Central memory CD4-positive, alpha-beta T cell (primary cell): ENCODE measurements at places on chromosomes 2 and 18.

DNA sequence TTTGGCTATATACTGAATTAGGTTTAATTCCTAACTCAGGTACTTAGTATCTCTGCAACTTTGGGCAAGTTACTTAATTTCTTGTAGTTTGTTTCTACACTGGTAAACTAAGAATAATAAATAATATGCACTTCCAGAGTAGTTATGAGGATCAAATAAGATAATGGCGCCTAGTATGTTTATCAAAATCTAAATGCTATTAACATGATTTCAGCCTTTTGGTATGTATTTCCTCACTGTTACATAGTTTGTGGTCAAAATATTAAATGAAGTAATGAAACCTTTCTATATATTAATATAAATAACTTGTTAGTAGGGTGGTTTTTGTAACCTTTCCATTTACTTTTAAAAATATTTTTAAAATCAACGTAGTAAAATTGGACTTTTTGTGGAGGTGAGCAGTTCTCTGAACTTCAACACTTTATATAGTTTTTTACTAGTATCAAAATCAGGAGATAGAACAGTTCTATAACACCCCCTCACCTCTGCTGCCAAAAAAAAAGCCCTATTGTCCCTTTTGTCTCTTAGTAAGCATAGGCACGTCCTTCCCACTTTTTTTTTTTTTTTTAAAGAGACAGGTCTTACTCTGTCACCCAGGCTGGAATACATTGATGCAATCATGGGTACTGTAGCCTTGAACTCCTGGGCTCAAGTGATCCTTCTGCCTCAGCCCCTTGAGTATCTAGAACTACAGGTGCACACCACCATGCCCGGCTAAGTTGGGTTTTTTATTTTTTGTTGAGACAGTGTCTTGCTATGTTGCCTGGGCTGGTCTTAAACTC is 44.8 kb downstream of the RAB3GAP1 start:
- no peak for DNase-seq

DNA sequence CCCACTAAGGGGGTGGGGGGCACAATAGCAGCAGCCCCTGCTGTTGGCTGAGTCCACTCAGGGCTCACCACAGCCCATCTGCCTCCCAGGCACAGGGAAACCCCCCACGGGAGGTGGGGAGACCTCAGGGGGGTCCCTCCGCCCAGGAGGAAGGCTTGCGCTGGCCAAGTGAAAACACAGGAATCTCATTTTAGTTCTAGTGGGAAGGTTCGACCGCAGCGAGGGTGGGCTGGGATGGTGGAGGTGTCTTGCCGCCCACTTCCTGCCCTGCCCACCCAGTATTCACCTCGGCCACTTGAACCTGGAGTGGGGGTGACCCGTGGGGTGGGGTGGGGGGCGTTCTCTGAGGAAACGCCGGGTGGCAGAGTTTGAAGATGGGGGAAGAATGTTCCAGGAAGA is 6.9 kb upstream of the BOK start:
- no peak for DNase-seq

DNA sequence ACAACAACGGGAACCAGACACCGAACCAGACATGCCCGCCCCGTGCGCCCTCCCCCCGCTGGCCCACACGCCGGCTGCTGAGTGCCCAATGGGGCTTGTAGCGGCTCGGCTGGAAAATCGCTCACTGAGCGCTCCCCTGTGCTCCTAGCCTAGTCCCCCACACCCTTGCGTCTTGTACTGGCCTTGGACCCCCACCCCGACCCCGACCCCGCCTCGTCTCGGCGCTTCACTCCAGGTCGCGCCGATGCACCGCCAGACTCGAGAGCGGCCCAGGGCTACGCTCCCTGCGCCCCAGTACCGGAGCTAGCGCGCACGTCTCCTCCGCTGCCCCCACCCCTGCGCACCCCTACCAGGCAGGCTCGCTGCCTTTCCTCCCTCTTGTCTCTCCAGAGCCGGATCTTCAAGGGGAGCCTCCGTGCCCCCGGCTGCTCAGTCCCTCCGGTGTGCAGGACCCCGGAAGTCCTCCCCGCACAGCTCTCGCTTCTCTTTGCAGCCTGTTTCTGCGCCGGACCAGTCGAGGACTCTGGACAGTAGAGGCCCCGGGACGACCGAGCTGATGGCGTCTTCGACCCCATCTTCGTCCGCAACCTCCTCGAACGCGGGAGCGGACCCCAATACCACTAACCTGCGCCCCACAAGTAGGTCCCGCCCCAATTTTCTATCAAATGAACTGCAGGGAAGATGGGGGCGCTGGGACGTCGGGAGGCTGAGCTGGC is 1.5 kb downstream of the GAD1 start:
- no peak for DNase-seq

DNA sequence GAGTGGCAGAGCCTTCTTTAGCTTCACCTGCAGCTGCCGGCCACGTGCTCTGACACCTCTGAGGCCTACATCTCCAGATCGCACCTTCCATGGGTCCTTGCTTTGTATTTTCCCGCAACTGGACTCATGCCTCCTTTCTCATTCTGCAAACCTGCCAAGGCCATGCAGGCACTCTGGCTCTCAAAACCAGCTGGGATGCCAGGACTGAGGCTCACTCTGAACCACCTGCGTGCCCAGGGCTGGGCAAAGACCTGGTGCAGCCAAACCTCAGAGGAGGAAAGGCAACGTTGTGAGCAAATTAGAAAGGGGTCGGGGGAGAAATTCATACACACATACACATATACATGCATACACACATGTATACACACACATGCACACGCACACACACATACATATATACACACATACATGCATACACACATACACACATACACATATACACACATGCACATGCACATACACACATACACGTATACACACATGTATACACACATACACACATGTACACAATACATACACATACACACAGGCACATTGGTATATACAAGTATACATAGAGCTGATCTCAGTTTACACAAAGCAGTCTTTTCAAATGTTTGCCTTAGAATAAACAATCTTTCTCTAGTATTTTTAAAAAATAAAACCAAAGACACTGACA is 125.2 kb downstream of the RTP5 start:
- no peak for DNase-seq

DNA sequence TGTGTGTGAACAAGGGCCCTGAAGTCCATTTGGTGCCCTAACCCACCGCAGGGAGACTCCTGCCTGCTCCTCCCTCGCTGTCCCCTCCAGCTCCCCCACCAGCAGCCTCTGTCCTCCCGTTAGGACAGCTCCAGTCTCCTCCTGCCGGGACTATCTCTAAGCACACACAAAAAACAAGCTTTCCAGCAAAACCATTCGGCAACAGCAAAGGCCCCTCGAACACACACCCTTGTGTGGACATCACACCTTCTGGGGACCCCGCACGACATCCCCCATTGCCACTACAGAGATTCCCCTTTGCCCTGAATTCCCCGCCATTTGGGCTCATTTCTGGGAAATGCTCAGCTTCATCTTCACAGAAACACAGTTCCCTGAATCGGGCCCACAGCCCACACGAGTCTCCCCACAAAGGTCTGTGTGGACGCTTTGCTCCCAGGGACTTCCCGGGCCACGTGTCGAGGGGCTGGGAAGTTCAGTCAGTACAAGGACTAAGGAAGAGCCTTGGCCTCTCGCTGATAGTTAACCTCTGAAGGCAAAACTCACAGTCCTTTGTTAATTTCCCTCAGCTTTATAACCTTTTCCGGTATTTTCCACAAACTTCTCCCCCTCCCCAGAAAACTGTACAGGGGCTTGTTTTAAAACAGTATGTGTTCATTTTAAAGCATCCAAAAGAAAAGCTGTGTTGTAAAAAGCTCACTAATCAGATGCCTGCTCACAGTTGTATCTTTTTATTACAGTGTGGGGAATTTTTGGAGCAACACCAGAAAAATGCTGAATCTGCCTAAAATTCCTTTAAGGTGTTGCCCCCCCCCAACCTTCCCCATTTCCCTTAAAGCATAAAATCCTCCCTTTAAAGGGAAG is 25.9 kb downstream of the SMAD7 start:
- no peak for DNase-seq

GRCh38 chr2:129061069-129061768 is 742.6 kb upstream of the HS6ST1 start:
- no peak for DNase-seq

DNA sequence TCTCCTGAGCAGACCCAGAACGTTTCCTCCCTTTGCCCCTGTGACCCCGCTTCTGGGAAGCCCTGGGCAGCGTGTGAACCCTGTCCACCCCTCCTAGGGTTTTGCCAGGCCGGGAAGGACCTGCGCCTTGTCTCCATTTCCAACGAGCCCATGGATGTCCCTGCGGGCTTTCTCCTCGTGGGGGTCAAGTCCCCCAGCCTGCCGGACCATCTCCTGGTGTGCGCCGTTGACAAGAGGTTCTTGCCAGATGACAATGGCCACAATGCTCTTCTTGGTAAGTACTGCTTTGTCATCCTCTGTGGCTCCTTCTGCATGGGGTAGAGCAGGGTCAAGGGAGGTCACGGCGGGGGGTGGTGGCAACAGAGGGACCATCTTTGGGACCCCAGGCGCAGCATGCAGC is 32.5 kb downstream of the GREB1 start:
- no peak for DNase-seq

GRCh38 chr18:23272498-23273232 is 137.4 kb downstream of the CABLES1 start:
- DNase-seq = no peak

- DNase-seq = no peak
Measured at GRCh38 chr2:148906124-148906523, 31.1 kb downstream of the KIF5C start.

GRCh38 chr2:197810491-197810890 is 6.1 kb downstream of the PLCL1 start:
- no peak for DNase-seq

GRCh38 chr2:232382331-232383225 is 4.0 kb downstream of the ALPP start:
- DNase-seq = no peak

DNA sequence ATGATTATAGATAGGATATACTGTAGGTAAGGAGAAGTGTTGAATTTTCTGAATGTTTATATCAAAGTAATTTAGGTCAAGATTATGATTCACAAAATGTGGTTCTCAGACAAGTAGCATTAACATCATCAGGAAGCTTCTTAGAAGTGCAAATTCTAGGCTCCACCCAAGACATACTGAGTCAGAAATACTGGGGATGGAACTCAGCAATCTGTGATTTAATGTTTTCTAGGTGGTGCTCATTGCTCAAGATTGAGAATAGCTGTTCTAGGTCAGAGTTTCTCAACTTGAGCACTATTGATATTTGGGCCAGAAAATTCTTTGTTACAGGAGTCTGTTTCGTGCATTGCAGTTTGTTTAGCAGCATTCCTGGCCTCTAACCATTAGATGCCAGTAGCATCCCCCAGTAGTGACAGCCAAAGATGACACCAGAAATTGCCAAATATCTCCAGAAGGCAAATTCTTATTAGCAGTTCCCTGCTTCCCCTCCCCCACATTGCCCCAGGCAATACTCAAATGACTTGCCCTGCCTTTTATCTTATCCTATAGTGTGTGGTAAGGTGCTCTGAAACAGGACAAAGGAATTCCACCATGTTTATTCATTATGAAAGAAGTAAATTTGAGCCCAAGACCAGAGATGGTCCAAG is 1001.2 kb downstream of the DPP10 start:
- DNase-seq = no peak

DNA sequence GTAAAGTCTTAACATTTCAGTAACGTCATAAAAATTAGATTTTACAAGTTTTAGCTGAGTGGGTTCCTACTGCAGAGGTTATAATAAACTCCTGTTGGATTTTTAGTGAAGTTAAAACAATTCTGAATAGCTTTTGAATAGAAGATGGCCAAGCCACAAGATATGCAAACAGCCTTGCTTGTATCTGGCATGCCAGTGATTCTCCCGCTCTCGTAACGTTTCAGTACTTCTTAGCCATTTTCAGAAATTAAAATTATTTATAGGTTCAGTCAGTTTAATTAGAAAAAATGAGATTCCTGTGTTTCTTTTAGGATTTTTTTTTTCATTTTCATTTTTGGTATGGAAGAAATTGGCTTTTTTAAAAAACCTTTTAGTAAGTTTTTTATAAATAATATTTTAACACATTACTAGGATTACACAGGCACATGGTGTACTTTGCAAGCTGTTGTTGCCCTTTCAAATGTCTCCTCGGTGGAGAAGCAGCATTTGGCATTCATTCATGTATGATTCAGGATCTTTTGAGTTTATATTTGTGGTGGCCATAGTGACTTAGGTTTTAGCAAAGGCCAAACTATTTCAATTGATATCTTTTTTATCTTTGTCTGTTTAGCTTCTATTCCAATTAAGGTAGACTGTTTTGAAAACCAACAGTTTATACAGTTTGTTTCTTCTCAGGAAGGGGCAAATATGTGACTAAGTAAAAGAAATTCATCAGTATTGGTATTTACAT is 30.6 kb upstream of the RND3 start:
- DNase-seq = no peak

- no peak for DNase-seq
Measured at GRCh38 chr18:4640349-4641012, 185.4 kb upstream of the DLGAP1 start.

- no peak for DNase-seq
Measured at GRCh38 chr2:239807568-239807967, 217.6 kb downstream of the NDUFA10 start.
